Activated CD8-positive, alpha-beta memory T cell treated with anti-CD3 and anti-CD28 coated beads for 1 hour (primary cell): ENCODE measurements at places on chromosomes 3 and 15.

DNA sequence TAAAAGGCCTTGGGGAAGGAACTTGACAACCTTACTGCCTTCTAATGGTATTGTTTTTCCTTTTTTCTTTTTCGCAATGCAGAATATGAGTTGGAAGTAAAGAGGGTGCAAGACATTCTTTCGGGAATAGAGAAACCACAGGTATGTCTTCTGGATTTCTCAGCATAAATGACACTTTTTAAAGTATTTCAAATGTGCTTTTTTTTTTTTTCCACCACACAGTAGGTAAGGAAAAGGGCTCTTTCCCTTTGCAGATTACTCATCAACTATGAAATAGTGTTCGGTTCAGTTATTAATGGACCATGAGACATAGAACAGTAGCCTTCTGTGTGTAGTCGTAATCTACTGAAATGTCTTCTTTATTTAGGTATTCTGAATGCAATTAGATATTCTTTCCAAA, 162.4 kb downstream of the GHSR start:
- DNase-seq: no peak

DNA sequence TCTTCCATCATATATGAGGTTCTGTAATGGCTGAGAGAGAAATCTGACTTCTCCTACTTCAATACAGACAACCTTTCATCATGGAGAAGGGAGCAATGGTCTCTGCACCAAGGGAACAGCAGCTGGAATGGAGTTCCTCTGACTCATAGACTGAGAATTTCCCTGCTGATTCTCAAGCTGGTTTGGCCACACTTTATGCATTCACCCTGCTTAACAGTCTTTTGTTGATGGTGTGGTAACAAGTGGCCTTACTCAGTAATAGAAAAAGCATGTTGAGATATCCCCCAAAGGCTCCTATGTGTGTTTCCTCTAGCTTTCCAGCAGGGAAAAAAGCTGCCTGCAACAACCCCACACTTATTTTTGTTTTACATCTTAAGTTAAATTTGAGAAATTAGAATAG, 138.1 kb downstream of the GREM1 start:
- no peak for DNase-seq

DNA sequence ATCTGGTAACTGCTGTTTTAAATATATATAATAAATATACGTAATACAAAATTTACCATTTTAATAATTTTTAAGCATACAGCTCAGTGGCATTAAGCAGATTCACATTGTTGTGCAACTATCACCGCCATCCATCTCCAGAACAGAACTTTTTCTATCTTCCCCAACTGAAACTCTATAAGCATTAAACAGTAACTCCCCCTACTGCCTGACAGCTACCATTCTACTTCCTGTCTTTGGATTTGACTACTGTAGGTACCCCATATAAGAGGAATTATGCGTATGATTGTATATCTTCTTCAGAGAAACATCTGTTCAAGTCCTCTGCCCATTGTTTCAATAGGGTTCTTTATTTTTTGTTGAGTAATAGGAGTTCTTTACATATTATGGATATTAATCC, 36.8 kb downstream of the EID1 start:
- no peak for DNase-seq

GRCh38 chr15:50150851-50151250, 31.1 kb upstream of the SLC27A2 start:
- no peak for DNase-seq

- DNase-seq: no peak
These were observed 61.4 kb downstream of the CD47 start for GRCh38 chr3:108029466-108029865.

DNA sequence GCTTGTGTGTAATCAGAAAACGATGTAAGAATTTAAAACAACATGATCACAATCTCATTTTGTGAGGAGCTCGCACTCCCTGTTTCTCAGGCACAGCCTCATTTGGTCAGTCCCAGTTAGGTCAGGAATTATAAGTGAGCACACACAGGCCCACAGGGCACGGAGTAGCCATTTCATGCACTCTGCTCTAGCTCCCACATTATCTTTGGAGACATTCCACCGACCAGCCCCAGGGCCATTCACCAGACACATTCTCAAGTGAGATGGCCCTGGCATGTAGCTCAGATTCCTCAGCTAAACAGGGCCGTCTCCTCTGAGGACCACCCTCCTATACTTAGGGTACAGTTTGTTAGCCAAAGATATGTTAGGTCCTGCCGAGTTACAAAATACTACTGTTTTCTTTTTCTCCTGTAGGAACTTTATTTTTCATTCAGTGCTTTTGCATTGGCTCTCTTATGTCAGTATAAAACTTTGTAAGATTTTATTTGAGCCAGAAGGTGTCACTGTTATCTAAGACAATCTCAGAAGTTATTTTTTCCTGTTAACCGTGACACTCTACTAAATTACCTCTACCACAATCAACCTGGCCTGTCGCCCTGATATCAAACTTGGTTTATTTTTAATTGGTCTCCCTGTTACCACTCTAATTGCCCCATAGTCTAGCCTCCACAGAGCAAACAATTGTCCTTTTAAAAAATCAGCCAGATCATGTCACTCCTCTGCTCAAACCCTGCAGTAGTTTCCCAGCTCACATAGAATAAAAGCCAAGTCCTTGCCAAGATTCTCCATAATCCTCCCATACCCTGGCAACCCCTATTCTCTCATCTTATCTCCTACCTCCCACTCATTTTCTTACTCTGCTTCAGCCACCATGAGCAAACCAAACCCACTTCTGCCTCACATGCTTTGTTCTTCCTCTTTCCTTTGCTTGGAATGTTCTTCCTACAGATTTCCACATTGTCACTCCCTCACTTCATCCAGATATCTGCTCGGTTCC, 105.7 kb downstream of the PPP2R3A start:
- DNase-seq: no peak

- no peak for DNase-seq
These were observed 182.8 kb downstream of the KCNAB1 start for GRCh38 chr3:156303001-156303707.

DNA sequence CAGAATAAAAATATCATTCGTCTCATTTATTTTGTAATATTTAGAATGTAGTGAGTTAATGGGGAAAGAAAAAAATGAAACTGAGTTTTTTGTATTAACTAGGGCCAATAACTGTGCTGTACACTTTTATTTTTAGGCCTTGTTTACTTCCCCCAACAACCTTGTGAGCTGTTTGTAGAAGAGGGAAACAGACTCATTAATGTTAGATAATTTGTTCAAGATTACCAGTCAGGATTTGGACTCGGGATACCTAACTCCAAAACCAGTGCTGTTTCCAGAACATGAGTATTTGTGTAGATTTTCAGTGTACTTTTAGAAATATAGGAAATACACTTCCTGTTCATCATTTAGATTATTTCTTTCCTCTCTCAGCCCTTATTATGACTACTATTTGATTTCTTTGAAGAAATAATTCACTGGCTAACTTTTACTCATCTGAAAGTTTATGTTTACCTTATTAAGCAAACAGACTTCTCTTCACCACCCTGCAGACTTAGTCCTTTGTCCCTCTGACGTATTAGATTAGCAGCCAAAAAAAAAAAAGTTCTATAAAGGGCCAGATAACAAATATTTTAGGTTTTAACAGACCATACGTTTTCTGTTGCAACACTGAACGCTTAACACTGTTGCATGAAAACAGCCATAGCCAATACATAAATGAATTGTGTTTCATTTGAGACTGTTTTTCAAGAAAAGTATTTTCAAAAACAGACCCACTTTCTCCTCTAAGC, 192.5 kb upstream of the CGNL1 start:
- no peak for DNase-seq

DNA sequence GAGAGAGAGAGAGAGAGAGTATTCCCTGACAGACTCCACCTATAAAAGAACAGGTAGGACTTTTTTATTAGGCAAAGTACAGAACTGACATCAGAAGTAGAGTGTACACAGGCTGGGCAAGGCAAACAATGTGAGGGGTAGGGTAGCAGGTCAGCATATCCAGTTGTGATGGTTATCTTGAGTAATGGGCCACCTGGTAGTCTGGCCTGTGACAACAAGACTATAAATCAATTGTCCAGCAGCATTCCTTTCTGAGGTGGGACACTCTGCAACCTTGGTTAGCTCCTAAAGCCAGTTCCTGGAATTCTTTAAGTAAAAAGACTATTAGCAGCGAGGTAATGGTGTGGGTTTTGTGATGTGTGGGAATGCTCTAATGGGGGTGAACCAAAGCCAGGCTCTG, 14.9 kb upstream of the TMCC1 start:
- no peak for DNase-seq
